ENCODE measurements at places on chromosomes 7 and 10.

DNA sequence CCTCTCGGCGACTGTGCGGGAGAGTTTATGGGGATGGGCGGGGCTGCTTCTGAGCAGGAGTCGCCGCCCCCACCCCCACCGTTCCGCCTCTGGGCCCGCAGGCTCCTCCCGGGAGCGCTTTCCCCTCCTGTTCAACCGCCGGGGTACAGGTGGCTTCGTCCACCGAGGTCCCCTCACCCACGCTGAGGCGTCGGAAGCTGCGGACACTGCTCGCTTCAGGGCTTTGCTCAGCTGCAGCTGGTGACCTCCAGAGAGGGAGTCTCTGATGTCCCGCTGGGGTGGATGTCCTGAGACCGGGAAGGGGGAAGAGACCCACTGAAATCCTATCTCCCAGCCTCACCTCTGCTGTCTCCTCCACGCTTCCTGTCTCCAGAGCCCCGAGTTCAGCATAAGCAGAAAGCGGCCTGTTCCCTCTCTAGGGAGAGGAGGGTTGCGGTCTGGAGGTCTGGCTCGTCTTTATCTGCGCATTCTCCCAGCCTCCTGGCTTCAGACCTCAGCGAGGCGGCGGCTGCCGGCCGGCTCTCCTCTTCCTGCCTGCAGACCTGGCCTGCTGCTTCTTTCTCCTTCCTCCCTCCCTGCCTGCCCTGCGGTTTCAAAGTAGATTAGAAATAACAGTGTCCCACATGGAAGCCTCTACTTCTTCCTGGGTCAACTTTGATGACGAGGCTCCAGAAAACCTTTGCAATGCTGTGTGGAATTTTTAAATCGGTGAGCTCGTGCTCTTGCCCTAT, 1.8 kb downstream of the CYP2E1 start:
- no peak for DNase-seq

- DNase-seq: no peak
Observed at GRCh38 chr10:50506861-50507573, 116.7 kb downstream of the SGMS1 start.

GRCh38 chr10:18880530-18880929, 168.1 kb upstream of the MALRD1 start:
- DNase-seq: no peak

DNA sequence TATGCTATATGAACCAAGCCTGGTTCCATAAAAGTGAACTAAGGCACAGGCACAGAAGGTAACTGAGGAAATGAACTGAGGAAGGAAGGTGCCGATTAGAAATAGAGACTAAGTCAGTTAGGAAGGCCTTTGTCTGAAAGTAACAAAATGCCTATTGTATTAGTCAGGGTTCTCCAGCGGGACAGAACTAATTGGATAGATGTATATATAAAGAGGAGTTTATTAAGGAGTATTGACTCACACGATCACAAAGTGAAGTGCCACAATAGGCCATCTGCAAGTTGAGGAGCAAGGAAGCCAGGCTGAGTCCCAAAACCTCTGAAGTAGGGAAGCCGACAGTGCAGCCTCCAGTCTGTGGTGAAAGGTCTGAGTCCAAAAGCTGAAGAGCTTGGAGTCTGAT, 13.9 kb upstream of the PLXNA4 start:
- no peak for DNase-seq

DNA sequence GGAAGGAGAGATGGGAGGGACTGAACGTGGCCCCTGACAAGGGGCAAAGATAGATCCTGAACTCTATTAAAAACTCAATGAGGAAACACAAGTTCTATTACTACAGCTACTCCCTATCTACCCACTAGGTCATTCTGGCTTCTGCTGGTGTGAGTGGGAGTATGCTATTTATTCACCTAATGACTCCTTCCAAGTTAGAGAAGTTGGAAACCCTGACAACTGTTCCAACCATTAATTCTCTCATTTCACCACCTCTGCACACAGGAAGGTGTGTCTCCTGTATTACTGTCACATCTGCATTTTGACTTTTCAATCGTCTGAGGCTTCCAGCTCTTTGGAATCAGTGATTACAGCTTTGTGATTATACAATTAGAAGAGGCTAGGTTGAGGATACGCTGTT, 169.4 kb upstream of the ADO start:
- no peak for DNase-seq

DNA sequence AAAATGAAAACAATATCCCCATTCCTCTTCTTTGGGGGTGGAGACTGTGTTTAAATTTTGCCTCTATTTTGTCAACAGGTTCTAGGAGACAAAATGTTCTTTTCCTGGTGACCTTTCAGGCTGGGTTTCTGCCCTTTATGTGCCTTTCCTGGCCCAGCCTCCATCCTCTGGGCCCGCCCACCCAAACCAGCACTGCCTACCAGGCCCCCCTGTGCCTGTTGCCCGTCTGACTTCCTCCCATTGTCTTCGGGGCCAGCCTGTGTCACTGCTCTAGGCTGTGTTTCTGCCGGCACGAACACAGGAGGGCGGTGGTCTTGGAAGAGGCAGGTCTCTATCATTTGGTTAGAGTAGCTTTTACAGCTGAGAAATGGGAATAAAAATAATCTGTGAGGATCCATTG, 13.9 kb downstream of the TSPAN14 start:
- DNase-seq: no peak

- DNase-seq: no peak
Observed at GRCh38 chr7:1923409-1924257, 253.6 kb downstream of the ELFN1 start.

DNA sequence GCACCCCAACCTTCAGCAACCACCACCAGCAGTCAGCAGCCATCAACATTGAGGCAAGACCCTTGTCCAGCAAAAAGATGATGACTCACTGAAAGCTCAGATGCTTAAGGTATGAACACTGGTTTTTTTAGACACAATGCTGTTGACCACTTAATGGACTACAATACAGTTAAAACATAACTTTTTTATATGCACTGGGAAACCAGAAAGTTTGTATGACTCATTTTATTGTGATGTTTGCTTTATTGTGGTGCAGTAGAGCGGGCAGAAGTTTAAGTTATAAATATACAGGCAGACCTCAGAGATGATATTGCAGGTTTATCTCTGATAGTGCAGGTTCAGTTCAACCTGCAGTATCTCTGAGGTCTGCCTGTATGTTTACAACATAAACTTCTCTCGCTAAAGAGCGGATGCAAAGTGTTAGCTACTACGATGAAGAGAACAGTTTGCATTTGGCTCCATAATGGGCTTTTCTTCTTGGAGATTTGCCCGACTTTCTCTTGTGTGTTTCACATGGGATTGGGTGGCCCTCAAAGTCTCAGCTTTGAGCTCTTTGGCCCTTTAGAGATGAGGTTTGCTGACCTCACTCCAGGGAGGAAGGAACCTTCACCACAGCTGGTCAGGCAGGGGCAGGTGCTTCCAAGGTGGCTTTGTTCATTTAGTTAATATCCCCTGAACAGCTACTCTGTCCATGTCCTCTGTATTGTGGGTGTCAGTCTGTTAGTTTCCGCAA, 84.4 kb upstream of the SHH start:
- DNase-seq: no peak

DNA sequence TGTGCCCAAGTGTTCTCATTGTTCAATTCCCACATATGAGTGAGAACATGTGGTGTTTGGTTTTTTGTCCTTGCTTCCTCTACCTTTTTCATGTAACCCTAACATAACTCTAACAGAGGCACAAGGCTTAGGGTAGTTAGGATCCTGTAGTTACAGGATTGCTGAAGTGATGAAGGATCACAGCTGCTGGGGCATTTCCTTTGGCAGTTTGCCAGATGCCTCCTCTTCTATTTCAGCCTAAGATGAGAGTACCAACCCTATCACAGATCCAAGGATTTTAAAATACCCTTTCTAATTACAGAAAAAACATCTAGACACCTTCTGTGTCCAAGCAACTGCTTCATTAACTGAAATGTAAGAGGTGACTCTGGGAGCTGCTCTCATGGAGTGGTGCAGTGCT, 141.7 kb upstream of the COL1A2 start:
- DNase-seq: no peak

- no peak for DNase-seq
Observed at GRCh38 chr10:91689731-91690168, 56.9 kb upstream of the PPP1R3C start.

Data from stimulated activated CD8-positive, alpha-beta memory T cell treated with anti-CD3 and anti-CD28 coated beads, Interleukin-4, amount 100 ng/mL, for 1 hour (primary cell).